Stimulated activated CD4-positive, alpha-beta T cell treated with anti-CD3 and anti-CD28 coated beads, Interleukin-1b, Interleukin-23, amount 100 ng/mL, for 1 hour (primary cell): ENCODE measurements at places on chromosomes 12 and 14.
A peak's percentile ranks its signal among the peaks of the same experiment; 100 is the strongest.

GRCh38 chr14:82070040-82070439 is 536.4 kb upstream of the SEL1L start:
- DNase-seq = no peak

DNA sequence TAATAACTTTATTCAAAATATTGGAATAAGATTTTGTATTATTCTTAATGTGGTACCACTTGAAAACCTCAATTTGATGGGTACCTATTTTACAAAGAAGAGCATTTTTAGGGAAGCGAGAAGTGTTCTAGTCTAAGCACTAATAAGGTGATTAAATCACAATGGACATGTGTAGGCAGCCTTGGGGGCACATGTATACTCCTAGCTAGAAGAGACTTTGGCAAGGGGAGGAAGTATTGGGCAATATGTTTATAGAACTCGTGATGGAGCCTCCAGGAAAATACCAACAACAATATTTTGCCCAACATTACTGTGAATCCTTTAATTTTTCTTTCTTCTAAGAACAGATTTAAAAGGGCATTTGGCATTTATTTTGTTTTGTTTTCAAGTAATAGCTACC is 280.3 kb downstream of the ADAMTS20 start:
- no peak for DNase-seq

DNA sequence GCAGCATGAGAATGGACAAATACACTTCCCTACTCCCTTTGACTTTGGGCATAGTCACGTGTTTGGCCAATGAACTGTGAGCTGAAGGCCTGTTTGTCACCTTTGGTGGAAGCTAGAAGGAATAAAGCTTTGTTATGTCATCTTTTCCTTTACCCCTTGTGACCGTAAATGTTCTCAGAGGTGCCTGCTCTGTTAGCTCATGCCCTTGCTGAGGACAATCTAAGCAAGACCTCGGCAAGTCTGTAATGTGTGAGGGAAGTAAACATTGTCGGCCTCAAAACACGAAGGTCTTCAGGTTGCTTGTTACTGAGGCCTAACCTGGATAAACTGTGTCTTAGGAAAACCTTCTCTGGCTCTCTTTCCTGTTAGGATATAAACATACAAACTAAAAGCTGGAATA is 354.2 kb downstream of the TMEM132D start:
- no peak for DNase-seq

DNA sequence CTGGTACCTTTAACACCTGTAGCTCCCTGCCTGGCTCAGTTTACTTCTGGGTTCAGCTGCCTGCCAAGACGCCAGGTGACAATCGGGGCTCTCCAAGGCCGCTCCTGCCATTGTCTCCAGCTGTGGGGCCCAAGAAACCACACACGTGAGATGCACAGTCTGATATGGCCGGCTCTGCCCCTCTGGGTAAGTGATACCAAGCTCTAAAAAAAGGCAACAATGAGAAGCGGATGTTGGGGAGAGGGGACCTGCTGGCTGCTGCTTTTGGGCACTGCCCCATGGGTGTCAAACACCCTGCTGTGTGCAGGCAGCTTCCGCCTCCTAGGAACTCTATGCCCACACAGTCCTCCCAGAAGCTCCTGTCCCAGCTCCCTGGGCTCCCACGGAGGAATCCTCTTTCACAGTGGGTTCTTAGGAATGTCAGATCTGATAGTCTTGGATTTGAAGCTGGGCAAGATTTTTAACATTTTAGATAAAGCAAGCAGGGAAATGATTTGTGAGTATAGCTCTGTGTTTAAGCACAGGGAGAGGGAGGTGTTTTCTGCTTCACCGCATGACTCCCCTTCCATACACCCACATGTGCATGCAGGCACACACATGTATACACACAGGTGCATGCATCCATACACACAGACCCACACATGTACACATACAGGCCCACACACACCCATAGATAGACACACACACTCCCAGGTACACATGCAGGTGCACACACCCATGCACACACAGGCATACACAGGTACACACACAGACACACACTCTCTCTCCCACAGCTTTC is 1135.8 kb downstream of the BCL11B start:
- DNase-seq = no peak

DNA sequence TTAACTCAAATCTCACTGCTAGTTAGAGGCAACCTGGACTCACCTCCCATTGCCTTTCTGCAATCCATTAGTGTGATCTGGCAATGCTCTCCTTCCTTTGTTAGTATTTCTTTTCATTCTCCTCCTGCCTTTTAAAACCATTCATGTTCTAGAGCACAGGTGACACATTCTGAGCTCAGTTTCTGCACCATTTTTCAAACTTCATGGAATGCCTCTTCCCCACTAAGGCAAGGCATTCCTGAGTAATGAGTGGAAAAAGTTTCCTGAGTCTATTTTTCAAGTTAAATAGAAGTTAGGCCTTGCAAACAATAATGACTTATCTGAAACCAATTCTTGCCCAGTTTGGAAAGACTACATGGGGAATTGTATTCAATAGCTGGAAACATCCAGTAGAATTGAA is 1001.8 kb downstream of the BCL11B start:
- no peak for DNase-seq

DNA sequence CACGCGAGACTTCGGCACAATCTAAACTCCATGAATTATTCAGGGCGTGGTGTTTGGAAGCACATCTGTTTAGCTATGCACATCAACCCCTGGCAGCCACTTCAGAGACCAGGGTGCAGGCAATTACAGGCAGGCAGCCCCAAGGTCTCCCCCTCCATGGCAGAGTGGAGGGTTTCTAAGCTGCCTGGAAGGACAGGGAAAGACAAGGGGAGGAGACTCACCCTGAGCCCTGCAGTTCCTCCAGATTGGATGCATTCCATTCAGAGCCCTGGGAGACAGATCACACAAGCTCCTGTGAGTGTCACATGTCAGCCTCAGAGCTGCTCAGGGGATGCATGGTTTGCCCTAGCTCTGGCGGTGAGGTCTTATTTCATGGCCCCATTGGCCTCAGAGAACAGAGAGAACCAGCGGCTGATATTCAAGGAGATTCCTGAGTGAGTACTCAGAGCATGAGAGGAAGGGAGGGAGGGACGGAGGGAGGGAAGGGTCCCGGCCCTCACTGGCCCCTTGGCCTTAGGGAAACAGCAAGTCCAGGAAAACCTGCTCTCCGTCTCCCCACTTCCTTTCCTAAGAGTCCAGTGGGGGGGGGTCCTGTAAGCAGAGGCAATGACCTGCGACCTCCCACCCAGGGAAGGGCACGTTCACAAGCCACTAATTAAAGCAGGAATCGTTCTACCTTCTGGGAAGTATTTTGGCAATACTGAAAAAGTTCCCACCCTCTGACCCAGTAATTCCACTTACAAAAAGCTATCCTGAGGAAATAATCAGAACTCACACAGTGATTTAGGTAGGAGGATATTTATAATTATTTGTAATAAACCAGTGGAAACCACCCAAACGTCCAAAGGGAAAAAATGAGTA is 55.1 kb downstream of the SSH1 start:
- DNase-seq = no peak

- no peak for DNase-seq
These were observed 143.9 kb upstream of the NOVA1 start for GRCh38 chr14:26741711-26742212.

GRCh38 chr14:89444044-89444443 is 27.0 kb upstream of the FOXN3 start:
- peak; percentile 21 for DNase-seq

DNA sequence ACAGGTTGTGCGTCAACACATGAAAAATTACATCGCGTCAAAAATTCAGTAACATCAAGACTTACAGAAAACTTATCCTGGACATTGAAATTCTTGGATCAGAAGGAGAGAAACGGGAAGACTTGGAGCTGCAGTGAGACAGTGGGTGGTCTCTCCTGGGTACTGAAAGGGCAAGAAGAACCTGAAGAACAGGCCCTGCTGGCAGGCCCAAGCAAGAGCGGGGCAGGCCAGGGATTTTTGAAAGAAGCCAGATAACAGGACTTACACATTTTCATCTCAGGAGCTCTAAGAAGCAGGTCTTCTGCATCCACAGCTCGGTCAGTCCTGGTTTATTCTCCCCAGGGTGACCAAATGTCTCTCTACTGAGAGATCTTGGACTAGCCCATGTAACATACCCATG is 466.5 kb upstream of the SOX5 start:
- no peak for DNase-seq

DNA sequence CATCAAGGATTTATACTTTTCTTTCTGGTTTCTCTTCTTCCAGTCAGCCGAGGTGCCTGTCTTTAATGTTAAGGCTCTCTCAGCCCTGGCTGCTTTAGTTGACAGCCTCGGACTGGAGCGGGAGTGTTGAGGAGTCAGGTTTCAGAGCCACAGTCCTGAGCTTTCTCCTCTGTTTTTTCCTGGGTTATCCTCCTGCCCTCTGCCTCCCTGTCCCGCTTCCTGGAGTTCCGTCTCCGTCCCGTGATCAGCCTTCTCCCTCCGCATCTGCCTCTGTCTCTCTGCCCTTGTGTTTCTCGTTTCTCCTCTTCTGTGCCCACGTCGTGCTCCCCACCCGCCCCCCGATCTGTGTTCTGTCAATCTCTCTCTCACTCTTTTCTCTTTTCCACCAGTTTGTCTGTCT is 33.0 kb downstream of the IQSEC3 start:
- DNase-seq = no peak

DNA sequence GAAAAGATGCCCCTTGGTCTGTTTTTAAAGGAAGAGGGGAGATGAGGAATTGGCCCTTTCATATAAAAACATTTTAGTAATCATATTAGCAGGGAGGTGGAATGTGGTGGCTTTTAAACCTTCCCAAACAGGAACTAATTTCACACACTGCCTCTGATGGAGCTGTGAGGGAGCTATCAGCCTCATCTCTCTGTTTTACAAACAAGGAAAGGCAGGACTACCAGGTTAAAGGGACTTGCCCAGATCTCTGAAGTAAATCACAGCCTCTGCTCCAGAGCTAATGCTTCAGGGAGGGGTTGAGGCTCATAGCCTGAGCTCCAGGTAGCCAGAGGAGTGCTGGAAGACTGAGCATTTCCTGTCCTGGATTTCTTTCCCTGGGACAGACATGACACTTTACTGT is 1.1 kb upstream of the BMP4 start:
- no peak for DNase-seq

DNA sequence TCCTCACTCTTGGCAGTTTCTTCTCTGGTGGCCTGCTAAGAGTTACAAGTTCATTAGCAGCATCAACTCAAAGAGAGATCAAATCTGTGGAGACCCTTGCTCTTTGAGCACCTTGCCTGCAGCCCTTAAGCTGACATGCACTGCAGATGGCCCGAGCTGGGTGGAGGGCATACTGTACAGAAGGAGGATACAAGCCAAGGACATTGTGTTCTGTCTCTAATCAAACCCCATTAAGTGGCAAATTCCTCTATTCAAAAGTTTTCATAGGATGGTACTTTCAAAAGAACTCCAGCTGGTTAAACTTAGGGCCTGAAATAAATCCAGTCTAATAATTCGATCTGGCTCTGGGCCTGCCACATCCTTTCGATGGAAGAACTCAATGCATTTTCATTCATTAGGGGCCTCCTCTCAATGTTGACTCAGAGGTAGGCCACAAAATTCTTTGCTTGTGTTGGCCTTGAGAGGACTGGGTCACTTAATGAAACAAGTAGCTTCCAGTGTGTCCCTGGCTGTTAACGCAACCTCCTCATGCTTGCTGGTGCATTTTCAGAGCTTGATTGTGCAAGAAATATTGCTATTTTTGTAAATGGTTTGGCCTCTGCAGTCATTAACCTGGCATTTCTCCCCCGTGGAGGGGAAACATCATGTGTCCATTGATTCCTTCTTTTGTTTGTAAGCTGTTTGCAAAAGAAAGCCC is 318.2 kb downstream of the NUAK1 start:
- DNase-seq = no peak

DNA sequence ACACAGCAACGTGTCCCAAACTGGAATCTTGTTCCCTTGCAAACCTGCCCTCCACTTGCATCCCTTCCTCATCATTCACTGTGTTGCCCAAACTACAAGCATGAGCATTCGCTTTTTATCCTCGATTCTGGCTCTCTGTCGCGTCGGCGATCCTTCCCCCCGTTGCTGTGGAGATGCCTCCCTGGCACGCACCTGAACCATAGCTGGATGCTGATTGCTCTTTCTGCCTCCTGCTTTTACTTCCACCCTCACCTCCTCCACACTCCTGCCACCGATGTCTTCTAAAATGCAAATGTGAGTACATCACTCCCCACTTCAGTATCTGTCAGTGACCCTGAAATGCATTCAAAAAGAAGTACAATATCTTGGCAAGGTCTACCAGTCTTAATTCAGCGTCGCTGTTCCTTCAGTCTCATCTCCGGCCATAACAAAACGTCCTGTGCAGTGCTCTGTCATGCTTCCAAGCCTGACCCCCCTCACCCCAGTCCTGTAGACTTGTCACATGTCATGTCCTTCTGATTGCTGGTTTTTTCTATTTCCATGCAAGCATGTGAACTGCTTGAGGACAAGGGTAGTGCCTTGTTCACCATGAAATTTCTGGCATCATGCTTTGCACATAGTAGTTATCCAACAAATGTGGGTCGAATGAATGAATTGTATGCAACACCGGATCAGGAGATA is 2.5 kb upstream of the PPP2R5C start:
- no peak for DNase-seq

DNA sequence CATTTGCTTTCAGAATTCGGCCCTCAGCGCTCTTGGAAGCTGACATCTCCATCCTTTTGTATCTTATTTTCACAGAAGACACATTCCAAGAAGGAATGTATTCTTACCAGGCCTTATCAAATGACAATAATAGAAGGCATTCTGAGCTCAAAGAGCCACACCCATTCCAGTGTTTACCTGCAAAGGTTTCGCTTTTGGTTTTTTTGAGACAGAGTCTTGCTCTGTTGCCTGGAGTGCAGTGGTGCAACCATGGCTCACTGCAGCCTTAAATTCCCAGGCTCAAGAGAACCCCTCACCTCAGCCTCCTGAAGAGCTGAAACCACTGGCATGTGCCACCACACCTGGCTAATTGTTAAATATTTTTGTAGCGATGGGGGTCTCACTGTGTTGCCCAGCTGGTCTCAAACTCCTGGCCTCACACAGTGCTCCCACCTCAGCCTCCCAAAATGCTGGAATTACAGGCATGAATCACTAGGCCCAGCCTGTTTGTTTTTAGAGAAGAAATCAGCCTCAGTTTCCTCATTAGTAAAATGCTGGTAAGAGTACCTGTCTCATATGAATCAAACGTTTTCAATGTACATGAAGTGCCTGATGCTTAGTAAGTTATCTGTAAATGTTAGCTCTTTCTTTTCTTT is 69.2 kb downstream of the SLC6A12 start:
- DNase-seq = no peak

DNA sequence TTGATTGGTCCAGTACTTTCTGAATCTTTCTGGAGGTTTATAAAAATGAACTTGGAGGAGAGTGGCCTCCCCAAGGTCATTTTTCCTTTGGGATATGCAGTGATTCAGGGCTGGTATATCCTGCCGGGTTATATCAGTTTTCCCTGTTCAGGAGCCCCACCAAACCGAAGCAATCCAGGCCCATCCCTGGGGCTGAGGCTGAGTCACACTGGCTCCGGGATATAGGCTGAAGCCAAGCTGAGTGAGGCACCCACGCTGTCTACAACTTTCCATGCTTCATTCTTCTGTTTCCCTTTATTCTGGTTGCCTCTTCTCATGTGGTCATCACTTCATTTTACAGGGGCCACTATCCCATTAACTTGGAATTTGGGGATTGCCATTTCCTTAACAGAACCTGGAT is 3.4 kb downstream of the SSPN start:
- DNase-seq = no peak

- DNase-seq = no peak
These were observed 107.0 kb downstream of the PTCSC3 start for GRCh38 chr14:36069535-36069900.
